Spleen (tissue), 13 donors: ENCODE measurements at places on chromosomes 16 and 17. TPM values are rescaled to one million over a fixed set of nuclear protein-coding genes. Genes with fewer than 3 reads are reported as not detected.

SEZ6 gene
- polyA plus RNA-seq, result not detected

CTF1 gene
- 1.1 TPM for polyA plus RNA-seq

- peak; percentile 61 for DNase-seq
Observed at GRCh38 chr16:2233872-2234812, 2.1 kb upstream of the DNASE1L2 start.

GRCh38 chr17:74217037-74217730 is 3.8 kb downstream of the TTYH2 start:
- no peak for DNase-seq

GRCh38 chr17:65609749-65610148 is 48.3 kb upstream of the AXIN2 start:
- DNase-seq, result no peak

GRCh38 chr17:81923302-81924260 is 4.0 kb downstream of the MAFG start:
- peak; percentile 92 for DNase-seq

HOXB5 gene
- polyA plus RNA-seq, result 1.3 TPM
